ENCODE measurements at places on chromosomes 2 and 18.

GRCh38 chr2:29664578-29664977, 256.8 kb downstream of the ALK start:
- no peak for DNase-seq

- no peak for DNase-seq
Observed at GRCh38 chr2:205177546-205177945, 504.8 kb upstream of the NRP2 start.

GRCh38 chr2:21270083-21270491, 146.3 kb downstream of the TDRD15 start:
- no peak for DNase-seq

DNA sequence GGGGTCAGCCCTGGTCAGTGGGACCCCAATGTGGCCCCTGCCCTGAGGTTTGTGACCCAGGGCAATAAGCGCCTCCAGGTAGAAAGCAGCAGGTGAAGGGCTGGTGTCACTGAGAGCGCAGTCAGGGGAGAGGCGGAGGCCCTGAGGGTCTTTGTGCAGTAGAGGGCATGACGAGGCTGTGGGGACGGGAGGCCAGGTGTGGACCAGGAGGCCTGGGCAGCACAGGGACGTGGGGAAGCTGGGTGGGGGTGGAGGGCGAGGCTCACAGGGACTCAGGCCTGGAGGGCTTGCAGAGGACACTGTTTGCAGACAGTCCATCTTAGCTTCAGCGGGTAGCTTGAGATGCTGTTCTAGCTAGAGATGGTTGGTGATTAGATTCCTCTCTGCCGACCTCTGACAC, 32.0 kb downstream of the TRAF3IP1 start:
- no peak for DNase-seq

DNA sequence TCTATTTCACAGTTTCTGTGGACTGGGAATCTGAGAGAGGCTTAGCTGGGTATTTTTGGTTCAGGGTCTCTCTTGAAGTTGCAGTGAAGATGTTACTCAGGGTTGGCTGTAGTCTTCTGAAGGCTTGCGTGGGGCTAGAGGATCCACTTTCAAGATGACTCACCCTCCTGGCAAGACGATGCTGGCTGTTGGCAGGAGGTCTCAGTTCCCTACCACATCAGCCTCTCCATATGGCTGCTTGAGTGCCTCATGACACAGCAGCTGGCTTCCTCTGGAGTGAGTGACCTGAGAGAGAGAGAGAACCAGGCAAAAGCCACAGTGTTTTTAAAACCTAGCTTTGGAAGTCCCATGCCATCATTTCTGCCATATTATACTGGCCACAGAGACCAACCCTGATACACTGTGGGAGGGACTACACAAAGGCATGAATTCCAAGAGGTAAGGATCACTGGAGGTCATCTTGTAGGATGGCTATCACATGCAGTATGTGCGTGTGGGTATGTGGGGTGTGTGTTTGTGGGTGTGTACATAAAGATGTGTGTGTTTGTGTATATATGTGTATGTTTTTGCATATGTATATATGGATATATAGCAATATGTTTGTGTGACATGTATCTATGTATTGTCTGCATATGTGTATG, 25.1 kb downstream of the DNPEP start:
- DNase-seq = no peak

GRCh38 chr2:235689427-235689853, 195.6 kb downstream of the AGAP1 start:
- DNase-seq = no peak

- no peak for DNase-seq
Observed at GRCh38 chr18:47209171-47209570, 33.0 kb upstream of the IER3IP1 start.

- DNase-seq = no peak
Observed at GRCh38 chr18:66136039-66136438, 385.2 kb downstream of the CDH7 start.

Measured in stimulated activated CD8-positive, alpha-beta memory T cell treated with anti-CD3 and anti-CD28 coated beads, Interleukin-4, amount 100 ng/mL, for 24 hours (primary cell).